Naive thymus-derived CD8-positive, alpha-beta T cell (primary cell): ENCODE measurements at places on chromosomes 1 and 21. TPM values are rescaled to one million over a fixed set of nuclear protein-coding genes. Genes with fewer than 3 reads are reported as not detected.

MEX3A gene
- not detected for polyA plus RNA-seq

FMO5 gene
- 0.43 TPM for polyA plus RNA-seq

CRYAA gene
- polyA plus RNA-seq: not detected

FOXO6 gene
- not detected for polyA plus RNA-seq

GRCh38 chr21:44556879-44557278, 1.7 kb downstream of the KRTAP10-3 start:
- DNase-seq: no peak

GRCh38 chr1:185935360-185935759, 201.2 kb downstream of the HMCN1 start:
- no peak for DNase-seq

GRCh38 chr1:231679109-231679508, 52.5 kb downstream of the DISC1 start:
- DNase-seq: no peak

DNA sequence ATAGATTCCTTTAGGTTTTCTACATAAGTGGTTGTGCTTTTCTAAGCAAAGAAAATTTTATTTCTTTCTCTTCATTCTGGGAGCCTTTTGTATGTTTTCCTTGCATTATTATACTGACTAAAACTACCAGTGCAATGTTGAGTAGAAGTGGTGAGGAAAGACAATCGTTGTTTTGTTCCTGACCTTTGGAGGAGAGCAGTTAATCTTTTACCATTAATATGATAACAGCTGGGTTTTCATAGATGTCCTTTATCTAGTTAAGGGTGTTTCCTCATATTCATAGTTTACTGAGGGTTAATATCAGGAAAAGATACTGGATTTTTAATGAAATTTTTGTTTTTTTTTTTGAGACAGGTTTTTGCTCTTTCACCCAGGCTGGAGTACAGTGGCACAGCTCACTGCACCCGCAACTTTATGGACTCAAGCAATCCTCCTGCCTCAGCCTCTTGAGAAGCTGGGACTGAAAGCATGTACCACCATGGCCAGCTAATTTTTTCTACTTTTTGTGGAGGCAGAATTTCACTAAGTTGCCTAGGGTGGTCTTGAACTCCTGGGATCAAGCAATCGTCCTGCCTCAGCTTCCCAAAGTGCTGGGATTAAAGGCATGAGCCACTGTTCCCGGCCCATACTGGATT, 9.0 kb upstream of the KCTD3 start:
- DNase-seq: no peak

- no peak for DNase-seq
Measured at GRCh38 chr1:164937291-164937690, 378.3 kb downstream of the PBX1 start.

GRCh38 chr1:43450251-43450941, 3.3 kb downstream of the HYI start:
- DNase-seq: no peak
